ENCODE measurements at places on chromosomes 1 and 21.

DNA sequence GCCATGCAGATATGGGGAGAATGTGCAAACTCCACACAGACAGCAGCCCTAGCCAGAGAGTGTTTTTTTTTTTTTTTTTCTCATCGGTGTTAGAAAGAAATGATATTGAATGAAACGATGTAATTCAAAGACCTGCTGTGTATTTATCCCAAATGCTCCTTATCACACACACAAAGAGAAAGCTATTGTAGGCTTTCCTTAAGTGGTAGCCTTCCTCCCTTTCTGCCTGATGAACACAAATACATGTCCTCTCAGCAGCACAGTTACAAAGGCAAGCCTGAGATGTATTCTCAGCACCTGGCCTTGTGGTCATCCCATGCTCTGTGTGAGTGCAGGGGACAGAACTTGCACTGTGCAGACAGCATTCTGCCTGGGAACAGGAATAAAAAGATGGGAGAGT lies 93.8 kb downstream of the PLPPR5 start:
- no peak for DNase-seq

GRCh38 chr21:43658769-43659135 lies 536 bp downstream of the HSF2BP start:
- DNase-seq, result no peak

DNA sequence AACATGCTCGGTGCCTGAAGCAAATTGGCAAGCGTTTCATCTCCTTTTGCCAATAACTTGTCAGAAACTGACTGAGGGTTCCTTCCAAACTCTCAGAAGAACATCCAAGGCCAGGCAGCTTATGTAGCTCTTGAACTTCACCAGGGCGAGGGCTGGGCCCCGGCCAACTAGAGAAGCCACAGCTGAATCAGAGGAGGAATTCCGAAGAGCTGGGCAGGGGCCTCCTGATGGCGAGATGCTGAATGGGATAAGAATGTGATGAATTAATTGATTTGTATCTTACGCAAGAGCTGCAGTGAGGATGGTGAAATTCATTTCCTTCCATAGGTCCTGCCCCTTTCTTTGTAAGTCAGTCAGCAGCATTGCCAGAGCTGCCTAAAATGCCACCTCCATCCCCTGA lies 345.8 kb downstream of the KIF26B start:
- DNase-seq, result peak; percentile 41

DNA sequence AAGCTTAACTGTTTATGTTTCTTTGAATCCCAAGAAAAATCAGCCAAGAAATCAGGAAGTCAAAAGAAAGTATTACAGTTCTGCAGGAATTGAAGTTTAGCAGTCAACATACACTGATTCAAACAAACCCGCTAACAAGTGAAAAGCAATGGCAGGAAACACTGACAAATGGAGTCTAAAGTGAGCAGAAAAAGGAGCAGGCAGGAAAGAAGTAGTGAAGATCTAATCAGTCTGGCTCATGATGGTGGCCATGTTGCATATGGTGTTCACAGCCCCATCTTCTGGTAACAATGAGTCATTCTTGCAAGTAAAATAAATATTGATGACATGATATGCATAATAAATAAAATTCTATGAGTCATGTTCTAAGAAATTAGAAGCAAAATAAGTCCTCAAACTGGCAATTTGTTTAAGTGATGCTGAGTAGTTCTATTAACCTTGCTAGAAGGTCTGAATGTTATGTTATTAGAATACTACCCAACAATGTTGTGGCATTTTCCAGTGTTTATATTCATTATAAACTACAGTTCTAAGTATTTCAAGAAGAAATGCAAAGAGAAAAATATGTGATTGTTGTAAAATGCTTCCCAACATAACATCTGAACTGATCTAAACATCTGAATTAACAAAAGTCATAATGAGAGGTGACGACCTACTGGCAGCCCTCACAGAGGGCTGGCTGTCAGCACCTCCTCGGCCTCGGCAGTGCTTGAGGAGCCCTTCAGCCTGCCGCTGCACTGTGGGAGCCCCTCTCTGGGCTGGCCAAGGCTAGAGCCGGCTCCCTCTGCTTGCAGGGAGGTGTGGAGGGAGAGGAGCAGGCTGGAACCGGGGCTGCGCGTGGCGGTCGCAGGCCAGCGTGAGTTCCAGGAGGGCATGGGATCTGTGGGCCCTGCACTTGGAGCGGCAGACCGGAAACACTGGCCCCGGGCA lies 5.7 kb upstream of the ACBD6 start:
- peak; percentile 83 for DNase-seq

- DNase-seq, result no peak
Measured at GRCh38 chr1:60637651-60638050, 444.7 kb upstream of the NFIA start.

GRCh38 chr1:1908506-1908791 lies 6.6 kb upstream of the CALML6 start:
- DNase-seq, result no peak

GRCh38 chr1:85325920-85326319 lies 49.5 kb upstream of the BCL10 start:
- peak; percentile 43 for DNase-seq

GRCh38 chr1:218402786-218403120 lies 57.6 kb downstream of the TGFB2 start:
- no peak for DNase-seq

GRCh38 chr1:31976401-31976800 lies 37.3 kb upstream of the KHDRBS1 start:
- DNase-seq, result peak; percentile 84

GRCh38 chr1:237864338-237865244 lies 26.1 kb downstream of the ZP4 start:
- DNase-seq, result peak; percentile 58

GRCh38 chr21:36861595-36862323 lies 104.7 kb downstream of the HLCS start:
- no peak for DNase-seq

GRCh38 chr1:186763107-186763506 lies 65.6 kb upstream of the PLA2G4A start:
- DNase-seq, result peak; percentile 75

- DNase-seq, result peak; percentile 75
Measured at GRCh38 chr21:36350282-36350910, 30.4 kb downstream of the MORC3 start.

GRCh38 chr1:67601955-67602354 lies 83.0 kb upstream of the GADD45A start:
- DNase-seq, result no peak

- no peak for DNase-seq
Measured at GRCh38 chr1:67711855-67712212, 26.8 kb downstream of the GADD45A start.

GRCh38 chr1:165875171-165875570 lies 47.8 kb downstream of the UCK2 start:
- no peak for DNase-seq

GRCh38 chr21:45537111-45537745 lies 5.0 kb downstream of the SLC19A1 start:
- DNase-seq, result no peak

GRCh38 chr1:206495493-206496046 lies 11.8 kb upstream of the RASSF5 start:
- DNase-seq, result no peak

DNA sequence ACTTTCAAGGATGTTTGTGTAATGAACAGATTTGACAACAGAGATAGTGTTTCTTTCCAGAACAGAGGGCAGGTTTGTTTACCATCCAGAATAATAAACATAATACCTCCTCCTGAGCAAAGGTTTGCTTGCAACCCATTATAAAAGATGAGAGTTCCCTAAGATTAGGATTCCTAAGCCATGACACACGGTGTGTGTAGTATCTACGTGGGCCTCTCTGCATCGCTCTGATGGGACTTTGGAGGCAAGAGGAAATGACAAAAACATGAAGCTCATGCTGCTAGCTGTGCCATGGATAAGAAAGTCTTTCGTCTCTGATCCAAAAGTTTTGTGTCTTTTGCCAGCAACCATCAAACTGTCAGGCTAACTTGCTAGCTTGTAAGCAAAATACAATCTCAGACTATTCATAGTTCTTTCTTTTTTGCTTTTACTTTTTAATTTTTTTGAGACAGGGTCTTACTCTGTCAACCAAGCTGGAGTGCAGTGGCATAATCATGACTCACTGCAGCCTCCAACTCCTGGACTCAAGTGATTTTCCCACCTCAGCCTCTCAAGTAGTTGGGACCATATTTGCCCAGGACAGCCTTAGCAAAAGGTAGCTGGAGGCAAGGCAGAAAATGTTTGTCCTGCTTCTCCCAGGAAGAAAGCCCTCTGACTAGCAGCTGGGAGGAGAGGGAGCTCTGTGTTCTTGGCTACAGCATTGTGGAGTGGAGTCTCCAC lies 81.1 kb downstream of the LHX4 start:
- peak; percentile 92 for DNase-seq

DNA sequence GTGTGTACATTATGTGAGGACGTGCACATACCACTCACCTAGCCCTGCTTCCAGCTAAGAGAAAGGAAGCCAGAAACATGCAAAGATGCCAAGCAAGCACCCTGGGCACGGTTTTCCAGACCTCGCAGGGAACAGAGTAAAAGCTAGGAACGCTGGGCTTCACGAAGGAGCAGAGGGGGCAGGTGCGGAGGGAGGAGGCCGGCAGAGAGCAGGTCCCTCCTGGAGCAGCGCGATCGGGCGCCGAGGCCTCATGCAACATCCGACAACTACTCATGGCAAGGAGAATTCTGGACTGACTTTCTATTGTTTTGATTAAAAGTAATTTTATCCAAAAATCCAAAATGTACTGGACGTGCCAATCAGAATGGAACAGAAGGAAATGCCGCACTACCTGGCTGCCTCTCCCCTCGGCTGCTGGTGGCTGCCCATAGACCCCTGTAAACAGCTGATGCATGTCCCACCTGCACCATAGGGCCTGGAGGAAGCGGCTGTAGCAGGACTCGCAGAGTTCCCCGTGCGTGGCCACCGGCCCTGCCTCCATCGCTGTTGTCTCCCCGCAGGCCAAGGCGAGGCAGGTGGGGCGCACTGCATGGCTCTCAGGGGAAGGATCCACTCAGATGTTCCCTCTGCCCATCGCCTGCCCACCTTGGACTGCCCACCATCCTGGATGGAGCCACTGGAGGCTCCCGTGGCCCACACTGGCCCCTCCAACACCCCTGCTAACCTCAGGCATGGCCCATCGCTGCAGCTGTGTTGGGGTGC lies 93.5 kb downstream of the WDR4 start:
- DNase-seq, result no peak

GRCh38 chr1:22044690-22045420 lies 7.7 kb upstream of the CDC42 start:
- peak; percentile 74 for DNase-seq

DNA sequence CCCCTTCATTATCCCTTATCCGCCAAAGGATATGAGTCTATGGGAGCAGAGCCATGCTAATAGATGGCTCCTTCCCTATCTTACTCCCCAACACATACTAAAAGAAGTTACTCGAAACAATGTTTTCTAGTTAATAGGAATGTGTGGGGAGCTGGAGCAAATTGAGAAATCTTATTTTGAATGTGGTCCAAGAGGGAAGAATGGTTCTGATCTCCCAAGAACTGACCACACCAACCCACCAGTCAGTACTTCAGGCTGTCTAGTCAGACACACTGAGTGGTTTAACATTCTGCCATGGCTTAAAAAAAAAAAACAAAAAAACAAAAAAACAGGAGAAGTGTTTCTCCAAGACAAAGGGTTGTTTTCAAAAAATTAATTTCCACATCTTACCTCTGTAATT lies 31.5 kb upstream of the DNASE2B start:
- DNase-seq, result no peak

DNA sequence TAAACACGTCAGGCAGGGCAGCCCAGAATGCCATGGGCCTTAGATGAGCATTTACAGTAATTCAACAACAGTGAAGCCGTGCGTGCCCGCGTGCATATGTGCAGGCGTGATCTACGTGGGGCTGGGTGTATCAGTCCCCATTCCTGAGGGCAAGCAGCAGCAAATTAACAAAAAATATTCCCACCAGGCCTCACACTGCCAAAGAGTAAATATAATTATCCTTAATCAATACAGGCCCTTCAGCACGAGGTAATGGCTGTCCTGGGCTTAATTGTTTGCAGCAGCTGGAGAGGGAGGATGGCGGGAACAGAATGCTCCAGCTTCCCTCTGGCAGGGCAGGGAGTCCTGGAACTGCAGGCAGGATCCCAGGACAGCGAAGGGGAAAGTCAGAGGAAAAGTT lies 91.8 kb downstream of the DDX20 start:
- no peak for DNase-seq

DNA sequence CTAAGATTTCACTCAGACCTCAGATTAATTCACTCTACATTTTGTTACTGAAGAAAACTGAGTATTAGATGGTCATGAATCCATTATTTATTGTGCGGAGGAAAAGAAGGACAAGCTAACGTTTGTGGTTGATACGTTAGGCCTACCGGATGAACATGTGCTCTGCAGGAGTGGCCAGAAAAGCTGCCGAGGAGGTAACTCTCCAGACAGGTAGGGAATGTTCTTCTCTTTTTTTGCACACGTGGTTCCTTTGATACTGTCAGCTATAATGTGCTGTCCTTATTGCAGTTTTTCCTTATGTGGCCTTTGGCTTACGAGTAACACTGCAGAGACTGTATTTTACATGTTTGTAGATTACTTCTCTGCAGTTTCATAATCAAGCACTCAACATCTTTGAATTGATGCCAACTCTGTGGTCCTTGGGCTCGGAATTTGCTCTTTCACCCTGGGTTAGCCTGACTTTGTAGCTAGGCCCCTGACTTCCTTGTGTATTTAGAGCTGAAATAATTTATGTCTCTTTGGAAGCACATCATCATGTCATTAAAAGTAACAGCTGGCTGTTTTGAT lies 13.6 kb downstream of the MTR start:
- DNase-seq, result no peak

DNA sequence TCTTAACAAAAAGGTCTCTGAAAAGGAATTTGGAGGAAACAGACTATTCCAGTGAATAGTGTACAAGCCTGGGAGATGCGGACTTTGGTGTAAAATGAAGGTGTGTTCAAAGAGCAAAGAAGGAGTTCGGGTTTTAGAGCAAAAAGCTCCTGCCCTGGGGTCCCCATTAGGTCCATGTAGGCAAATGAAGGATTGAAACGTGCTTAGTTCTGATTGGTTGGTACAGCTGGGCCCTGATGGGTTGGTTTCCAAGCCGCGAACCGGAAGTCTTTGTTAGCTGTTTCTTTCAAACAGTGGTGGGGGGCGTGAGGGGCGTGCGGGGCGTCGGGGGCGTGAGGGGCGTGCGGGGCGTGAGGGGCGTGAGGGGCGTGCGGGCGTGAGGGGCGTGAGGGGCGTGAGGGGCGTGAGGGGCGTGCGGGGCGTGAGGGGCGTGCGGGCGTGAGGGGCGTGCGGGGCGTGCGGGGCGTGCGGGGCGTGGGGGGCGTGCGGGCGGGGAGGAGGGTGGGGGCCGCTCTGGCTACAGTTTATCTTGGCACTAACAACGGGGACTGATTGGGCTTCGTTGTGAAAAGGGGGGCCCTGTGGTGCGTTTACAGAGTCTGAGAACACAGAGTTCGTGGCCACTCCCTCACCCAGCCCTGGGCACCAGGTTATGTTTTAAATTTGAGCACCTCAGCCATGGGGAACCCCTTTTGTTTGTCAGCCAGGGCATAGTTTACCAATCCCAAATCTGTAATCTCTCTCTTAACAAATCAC lies 29.4 kb downstream of the LRRC3 start:
- no peak for DNase-seq

All from ELR (cell line).